ENCODE measurements at places on chromosomes 3 and 15.
A peak's percentile ranks its signal among the peaks of the same experiment; 100 is the strongest.

- DNase-seq = no peak
Measured at GRCh38 chr15:70561885-70562284, 201.5 kb downstream of the UACA start.

GRCh38 chr15:74245342-74245931 is 9.3 kb downstream of the CCDC33 start:
- no peak for DNase-seq

- DNase-seq = no peak
Measured at GRCh38 chr3:175861916-175862315, 1002.8 kb downstream of the NAALADL2 start.

- DNase-seq = no peak
Measured at GRCh38 chr3:129688271-129688895, 81.9 kb upstream of the PLXND1 start.

DNA sequence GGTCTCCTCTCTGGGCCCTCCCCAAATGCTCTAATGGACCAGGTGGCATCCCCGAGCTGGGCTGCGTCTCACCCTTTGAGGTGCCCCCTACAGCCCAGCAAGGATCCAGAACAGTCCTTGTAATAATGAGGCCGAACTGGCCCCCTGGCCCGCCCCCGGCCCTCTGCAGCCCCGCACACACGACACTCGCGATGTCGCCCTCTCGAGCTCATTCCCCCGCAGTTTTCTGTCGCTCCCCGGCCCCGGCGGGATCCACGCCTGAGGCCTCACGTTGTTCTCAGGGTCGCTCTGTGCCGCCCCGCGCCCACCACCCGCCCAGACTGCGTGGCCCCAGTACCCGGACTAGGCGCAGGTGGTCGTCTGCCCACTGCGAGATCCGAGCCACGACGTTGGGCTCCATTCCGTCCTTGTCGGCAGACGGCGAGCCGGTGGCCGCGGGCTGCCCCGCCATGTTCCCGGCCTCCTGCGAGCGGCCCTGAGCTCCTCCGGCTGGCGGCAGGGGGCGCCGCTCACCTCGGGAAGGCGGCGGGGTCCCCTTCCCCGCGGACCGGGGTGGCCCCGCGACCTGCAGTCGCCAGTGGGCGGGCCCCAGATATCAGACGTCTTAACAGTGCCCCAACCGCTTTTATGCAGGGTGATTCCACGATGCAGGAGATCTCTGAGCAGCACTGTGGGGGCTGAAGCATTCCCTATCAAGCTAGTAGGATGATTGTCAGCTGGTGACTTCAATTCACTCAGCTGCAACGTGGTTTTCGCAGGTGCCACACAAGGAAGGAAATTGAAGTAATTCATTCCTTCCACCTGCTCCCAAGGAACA is at the start of gene C3orf33:
Gene C3orf33 (minus strand): TSS at position 477 of the 817 bp plus-strand sequence. CDS start 26 bp downstream, at position 451.
- DNase-seq = peak; percentile 66

DNA sequence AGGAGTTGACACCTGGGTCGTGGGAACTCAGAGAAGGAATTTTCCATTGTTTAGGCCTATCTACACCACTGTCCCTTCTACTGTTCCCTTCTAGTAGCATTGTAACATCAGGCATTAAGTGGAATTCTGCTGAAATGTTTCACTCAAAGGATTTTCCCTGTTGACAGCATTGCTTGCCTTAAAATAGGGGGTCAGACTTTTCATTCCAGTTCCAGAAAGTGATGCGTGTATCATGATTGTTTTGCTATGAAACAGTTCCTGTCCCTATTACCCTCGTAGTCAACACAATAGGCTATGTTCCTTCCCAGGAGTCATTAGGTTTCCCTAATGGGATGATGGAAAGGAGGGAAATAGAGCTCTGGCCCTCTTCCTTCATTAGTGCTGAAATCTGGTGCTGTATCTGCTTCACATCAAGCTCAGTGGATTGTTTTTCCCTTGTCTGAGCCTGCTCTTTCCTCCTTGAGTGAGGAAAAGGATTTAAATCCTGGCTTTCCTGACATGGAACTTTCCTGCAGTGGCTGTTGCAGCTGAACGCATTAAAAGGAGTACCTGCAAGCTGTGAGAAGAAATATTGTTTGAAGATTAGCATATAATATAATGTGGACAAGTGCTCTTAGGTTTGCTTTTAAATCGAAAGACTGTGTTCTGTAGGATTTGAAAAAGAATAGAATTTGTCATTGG is 195.9 kb downstream of the KLHL25 start:
- DNase-seq = no peak

- DNase-seq = no peak
Measured at GRCh38 chr3:130835483-130835882, 58.4 kb upstream of the ATP2C1 start.

DNA sequence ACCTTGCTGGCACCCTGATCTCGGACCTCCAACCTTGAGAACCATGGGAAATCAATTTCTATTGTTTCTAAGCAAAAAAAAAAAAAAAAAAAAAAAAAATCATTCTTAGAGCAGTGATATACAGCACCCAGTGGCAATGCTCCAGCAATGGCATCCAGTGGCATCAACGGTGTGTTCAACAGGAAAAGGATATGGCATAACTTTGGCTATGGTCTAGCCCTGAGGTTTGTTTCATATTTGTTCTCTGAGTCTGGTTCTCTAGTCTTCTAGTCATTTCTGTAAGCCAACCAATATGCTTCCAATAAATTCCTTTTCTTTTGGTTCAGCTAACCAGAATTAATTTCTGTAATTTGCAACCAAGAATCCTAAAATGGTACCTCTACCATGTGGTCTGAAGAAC is 19.2 kb downstream of the DENND4A start:
- DNase-seq = no peak

- no peak for DNase-seq
Measured at GRCh38 chr3:12938258-12938711, 96.9 kb upstream of the RPL32 start.

GRCh38 chr3:49053543-49053942 is 24.3 kb upstream of the IMPDH2 start:
- no peak for DNase-seq

DNA sequence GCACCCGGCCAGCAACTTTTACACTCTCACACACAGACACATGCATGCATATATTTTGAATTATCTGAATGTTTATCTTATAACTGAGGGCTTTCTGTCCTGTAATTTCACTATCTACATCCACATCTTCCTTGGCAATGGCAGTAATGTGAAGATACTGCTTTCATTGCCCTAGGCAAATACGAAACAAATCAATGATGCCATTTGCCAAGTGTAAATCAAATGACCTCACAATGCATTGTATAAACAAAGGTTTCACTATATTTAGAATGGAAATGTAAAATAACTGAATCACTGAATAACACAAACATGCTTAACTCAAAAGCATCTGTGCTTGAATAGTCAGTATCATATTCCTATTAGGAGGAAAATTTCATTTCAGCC is 455.6 kb downstream of the TBL1XR1 start:
- no peak for DNase-seq

GRCh38 chr3:182490596-182491491 is 302.5 kb upstream of the ATP11B start:
- no peak for DNase-seq

GRCh38 chr15:67556976-67557570 is 14.6 kb downstream of the MAP2K5 start:
- no peak for DNase-seq

DNA sequence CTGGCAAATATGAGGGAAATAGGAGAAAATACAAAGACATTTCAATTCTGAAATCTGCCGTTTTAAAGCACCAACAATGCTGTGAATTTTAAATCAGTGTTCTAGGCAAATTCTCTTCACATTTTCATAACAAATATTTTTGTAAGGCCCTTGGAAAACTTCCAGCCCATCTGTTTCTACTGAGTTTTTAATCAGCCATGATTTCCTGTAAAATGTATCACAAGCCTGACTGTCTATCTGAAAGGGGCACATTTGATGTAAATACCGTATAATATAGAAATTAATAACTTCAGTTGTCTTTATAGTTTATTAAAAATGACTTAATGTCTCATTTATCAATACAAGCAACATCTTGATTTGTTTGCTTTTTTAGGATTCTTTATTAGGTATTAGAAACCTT is 454.7 kb downstream of the PYDC2 start:
- no peak for DNase-seq

DNA sequence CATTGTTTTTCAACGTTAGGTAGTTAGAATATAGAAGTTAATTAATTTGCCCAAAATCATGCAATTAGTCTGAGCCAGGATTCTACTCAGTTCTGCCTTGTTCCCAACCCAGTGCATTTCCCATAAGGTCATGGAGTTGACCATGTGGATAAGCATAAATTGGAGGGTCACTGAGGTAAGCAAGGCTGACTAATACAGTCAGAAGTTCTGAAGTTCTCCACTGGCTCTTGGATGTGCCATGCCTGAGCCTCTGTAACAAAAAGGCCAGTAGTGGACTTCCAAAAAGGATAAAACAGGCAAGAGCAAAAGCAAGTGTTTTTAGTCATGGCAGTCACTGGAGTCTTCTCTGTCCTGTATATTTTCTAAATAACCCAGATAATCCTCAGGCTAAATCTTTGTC is 124.4 kb upstream of the PHLDB2 start:
- no peak for DNase-seq

DNA sequence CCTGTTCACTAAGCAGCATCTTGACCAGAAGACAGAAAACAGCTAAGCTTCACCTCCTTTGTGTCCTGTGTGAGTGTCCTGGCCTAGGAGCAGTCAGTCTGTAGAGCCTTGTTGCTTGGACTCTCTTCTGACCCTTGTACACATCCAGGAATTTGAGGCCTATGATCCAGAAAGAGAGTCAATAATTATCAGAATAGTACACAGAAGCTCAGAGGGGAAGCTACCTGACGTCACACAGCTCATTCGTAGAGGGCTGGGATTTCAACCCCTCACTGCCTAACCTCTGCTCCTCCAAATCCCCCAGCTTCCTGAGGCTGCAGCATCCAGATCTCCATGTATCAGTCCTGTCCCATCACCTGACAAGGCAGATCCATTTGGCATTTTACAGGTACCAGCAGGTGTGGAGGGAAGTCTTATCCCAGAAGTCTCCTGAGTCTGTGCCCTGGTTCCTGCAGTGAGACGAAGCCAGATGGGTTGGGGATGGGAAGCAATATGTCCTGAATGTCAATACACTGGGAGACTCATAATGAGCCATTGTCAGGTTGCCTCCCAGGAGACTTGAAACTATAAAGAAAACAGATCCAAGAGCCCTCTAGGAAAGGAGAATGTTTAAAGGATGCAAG is 203.1 kb downstream of the MINAR1 start:
- no peak for DNase-seq

- DNase-seq = no peak
Measured at GRCh38 chr3:39473452-39474125, 6.1 kb downstream of the MOBP start.

- DNase-seq = no peak
Measured at GRCh38 chr15:63067306-63067705, 24.8 kb downstream of the TPM1 start.

- DNase-seq = peak; percentile 81
Measured at GRCh38 chr3:31532587-31533168, at the start of gene STT3B. STT3B (plus strand) TSS chr3:31532925; CDS start chr3:31532999, 74 bp downstream.

DNA sequence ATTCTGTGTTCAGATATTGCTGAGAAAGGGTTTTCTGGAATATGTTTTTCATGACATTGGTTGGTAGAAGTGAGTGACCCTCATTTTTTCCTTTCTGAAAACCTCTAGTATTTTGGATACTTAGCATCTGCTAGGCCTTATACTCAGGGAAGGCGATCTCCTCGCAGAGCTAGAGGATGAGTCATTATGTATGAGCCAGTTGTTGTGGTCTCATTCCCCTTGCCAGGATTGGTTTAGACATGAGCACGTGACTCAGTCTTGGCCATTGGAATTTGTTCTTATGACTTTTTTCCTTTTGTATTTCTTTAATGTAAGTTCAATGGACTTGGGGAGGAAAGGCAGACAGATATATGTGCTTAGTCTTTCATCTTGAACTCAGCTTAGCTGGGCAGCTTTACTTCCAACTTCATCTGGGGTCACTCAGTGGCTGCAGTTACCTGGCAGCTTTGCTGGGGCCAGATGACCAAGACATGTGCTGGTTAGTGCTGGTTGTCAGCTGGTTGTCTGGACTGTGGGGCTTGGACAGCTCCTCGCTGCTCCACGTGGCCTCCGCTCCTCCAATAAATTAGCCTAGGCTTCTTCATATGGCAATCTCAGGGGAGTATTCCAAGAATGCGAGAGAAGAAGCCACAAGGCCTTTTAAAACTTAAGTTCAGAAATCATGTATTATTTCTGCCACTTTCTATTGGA is 207.5 kb downstream of the IL20RB start:
- no peak for DNase-seq

DNA sequence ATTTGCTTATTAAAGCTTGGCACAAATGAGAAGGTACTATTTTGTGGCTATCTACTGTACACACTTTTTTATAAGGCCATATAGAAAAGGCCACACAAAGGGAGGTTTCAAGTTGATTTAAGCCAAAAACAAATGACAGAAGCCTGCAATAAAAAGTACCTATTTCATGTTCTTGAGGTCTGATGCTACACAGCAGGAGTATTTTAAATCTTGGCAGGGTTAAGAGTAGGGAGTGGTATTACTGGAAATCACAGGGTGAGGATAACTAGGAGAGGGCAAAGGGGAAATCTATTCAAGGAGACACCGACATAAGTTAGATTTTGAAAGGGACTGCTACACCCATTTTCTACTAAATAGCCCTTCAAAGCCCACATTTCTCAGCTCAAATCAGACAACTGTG is 146.2 kb downstream of the GREM1 start:
- no peak for DNase-seq

GRCh38 chr15:42775416-42775815 is 38.5 kb upstream of the CDAN1 start:
- no peak for DNase-seq

GRCh38 chr3:171835116-171835515 is 8.0 kb upstream of the TMEM212 start:
- DNase-seq = no peak

DNA sequence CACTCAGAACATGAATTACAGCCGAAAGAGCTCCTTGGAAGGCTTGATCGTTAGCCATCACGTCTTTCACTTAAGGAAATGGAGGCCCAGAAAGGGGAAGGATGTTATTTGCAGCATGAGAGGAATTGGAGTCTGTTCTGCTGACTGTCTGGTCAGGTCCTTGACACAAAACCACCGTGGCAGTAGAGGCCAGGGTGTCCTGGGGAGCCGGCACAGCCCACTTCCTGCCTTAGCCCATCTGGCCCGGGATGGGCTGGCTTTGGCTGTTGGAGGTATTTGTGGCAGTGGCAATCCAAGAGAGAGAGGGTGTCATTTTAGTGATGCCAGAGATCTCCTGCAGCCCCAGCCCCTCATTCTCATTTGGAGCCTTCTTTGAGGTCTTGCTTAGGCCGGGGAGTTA is 37.4 kb downstream of the ST6GAL1 start:
- DNase-seq = no peak

DNA sequence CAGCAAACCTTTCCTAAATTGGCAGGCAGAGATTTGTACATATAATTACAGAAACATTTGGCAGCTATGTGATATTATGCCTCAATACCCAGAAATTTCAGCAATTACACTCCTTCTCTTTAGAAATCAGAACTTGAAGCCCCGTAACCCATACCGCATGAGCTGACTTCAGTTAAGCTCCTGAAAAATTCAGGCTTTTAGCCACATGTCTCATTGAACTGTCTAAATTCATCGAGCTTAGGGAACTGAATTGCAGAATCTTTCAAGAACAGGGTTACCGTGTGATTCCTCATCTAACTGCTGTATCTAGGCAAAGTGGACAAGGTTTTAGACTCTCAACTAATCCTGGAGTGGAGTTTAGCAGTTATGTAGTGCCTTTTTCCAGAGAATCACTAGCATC is 333.0 kb downstream of the EPHA3 start:
- no peak for DNase-seq

Data from stimulated activated CD4-positive, alpha-beta T cell treated with anti-CD3 and anti-CD28 coated beads, Interleukin-1b, Interleukin-23, amount 100 ng/mL, for 24 hours (primary cell).